Spinal cord (tissue), 10 donors: ENCODE measurements at places on chromosomes 12 and 14.
A peak's percentile ranks its signal among the peaks of the same experiment; 100 is the strongest.

GRCh38 chr12:50325890-50326391 is 42.6 kb upstream of the LIMA1 start:
- DNase-seq, result no peak

DNA sequence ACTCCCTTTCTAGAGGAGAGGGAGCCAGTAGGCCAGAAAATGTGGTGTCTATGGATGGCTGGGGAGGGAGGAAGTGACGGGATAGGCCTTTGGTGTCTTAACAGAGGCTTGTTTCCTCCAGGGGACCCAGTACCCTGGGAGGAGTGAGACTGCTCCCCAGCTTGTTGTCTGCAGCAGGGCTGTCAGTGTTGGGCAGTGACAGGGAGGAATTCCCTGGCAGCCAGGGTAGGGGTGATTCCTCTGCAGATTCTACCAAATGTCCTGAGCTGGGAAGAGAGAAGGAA is 64.0 kb downstream of the GALNT16 start:
- no peak for DNase-seq

GRCh38 chr14:91554535-91555332 is 44.6 kb upstream of the PPP4R3A start:
- DNase-seq, result no peak

DNA sequence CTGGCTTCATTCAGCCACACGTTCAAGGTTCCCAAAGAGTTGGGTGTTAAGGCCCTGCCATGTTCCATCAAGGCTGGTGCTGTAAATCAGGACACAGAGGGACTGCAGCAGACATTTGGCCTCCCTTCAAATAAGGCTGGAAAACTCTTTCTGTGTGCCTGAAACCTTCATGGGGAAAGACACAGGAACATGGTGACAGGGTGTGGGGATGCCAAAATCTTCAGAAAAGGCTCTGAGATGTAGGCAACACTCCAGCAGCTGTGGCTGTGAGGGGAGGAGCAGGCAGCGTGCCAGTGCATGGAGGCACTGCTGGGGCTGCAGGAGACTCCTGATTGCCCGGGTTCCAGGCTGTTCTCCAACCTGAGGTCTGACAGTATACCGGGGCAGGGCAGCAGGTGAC is 15.0 kb downstream of the POMT2 start:
- peak; percentile 68 for DNase-seq

GRCh38 chr14:43898687-43899086 is 608.4 kb downstream of the FSCB start:
- DNase-seq, result no peak

DNA sequence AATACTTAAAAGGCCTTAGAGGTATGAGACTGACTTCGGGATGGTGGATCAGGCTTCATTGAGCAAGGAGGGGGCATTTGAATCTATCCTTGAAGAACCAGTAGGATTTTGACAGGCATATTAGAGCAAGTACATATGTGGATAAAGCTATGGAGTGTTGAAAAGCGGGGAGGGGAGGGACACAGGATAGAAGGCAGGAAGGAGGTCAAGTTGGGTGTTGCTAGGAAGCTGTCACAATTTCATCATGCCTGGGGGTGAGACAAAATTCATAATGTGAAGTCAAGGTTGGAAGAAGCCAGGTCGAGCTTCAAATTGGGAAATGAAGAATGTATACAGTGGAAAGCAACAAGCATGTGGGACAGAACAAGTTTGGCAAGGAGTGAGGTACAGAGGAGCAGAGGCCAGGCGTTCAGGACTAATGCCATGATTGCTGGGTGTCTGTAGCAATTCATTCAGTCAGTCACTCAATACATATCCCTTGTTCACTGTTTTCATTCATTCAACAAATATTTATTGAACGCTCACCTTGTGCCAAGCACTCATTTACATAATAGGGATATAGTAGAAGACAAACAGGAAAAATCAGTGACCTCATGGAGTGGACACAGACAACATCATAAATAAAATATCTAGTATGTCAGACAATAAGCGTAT is 58.3 kb upstream of the LTA4H start:
- no peak for DNase-seq

- DNase-seq, result no peak
These were observed 447.6 kb upstream of the CCDC196 start for GRCh38 chr14:66038618-66039017.

GRCh38 chr12:49903351-49903699 is 375 bp downstream of the FAIM2 start:
- peak; percentile 11 for DNase-seq

GRCh38 chr12:113697651-113698509 is 226.2 kb upstream of the LHX5 start:
- DNase-seq, result no peak

GRCh38 chr14:95237121-95237957 is 80.0 kb upstream of the DICER1 start:
- no peak for DNase-seq

- DNase-seq, result no peak
These were observed 1.9 kb upstream of the DHRS4 start for GRCh38 chr14:23951590-23952201.

GRCh38 chr12:119122047-119122446 is 56.7 kb upstream of the HSPB8 start:
- DNase-seq, result no peak

GRCh38 chr14:41303506-41303905 is 303.2 kb upstream of the LRFN5 start:
- DNase-seq, result no peak

- DNase-seq, result no peak
These were observed 482.8 kb downstream of the MED13L start for GRCh38 chr12:115794659-115795081.

GRCh38 chr12:96343347-96343954 is 56.8 kb downstream of the CDK17 start:
- DNase-seq, result no peak

- no peak for DNase-seq
These were observed 4.7 kb downstream of the B3GNT4 start for GRCh38 chr12:122208073-122208820.

DNA sequence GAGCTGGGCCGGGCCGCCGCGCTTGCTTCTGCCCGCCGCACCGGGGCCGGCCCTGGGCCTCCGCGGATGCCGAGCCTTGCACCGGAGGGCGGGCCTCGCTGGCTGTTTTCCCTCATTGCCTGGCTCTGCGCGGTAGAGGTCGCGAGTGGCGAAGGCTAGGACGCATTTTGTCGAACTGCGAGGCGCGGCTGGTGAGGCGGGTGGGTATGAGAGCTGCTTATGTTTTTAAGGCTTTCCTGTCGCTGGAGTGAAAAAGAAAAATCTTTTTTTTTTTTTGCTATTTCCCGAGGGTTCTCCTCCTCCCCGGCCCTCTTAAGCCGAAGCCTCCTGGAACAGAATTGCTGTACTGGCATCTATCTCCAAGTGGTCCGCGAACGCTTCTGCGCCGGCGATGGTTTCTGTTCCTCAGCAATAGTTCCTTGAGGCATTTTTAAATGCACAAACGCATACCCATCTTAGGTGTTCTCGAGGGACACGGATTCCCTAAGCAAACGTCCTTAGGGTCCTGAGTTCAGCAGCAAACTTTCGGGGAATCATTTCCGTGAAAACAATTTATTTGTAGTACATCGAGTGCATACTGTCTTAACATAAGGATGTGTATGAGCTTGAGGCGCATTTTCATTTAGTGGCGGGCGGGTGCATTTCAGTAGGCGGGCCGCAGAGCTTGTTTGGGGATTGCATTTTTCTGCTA is 631 bp downstream of the RESF1 start:
- DNase-seq, result peak; percentile 86

DNA sequence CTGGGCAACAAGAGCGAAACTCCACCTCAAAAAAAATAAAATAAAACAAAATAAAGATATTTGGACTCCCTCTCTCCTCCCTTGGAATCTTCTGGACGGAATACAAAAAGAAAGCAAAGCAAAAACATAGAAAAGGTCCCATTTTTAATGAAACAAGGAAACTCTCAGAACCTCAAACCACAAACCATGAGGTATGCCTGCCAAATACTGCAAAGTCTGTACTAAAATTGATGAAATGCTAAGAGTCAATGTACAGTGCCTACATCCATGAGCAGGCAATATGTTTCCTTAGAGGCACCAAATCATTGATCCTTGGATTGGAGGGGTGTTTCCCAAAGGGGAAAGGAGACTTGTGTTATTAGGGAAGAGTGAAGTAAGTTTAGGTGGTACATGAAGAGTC is 8.2 kb upstream of the RPS6KA5 start:
- DNase-seq, result no peak

- DNase-seq, result no peak
These were observed 57.1 kb downstream of the CCNK start for GRCh38 chr14:99538275-99538674.

- no peak for DNase-seq
These were observed 77.1 kb downstream of the ARF6 start for GRCh38 chr14:49969961-49970360.

- no peak for DNase-seq
These were observed 3.4 kb upstream of the MYRFL start for GRCh38 chr12:69821456-69822159.

DNA sequence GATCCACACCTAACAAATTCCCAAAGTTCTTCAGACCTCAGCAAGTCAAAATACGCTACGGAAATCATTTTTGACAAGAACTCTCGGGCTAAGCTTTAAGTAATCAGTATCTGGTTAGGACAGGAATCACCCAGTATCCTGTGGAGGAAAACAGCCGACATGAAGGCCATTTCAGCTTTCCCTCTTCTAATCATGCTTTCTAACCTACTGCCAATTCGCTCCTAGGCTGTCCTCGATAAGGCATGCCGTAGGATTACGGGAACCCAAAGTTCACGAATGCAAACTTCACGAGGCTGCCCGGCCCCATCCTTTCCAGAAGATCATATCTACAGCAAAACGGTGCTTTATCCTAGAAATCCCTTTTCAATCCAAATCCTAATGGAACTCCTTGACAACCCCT is 81.8 kb upstream of the PTPRB start:
- DNase-seq, result no peak

- DNase-seq, result peak; percentile 89
These were observed 2.1 kb upstream of the ARID2 start for GRCh38 chr12:45727301-45727979.

DNA sequence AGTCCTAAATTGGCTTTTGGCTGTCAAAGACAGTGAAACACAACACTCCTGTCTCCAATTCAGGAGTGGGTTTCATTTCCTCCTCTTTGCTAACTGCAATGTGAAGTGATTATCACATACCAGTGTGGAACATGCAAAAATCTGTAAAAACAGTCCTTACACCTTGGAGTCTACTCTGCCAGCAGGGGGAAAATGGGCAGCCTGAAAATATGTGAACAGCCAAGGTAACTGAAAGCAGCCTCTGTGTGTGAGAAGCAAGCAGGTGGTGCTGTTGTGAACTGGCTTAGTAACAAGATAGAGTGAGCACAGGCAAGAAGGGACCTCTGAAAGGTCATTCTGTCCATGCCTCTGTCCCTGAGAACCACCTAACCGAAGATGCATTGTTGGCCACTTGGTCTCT is 6.0 kb downstream of the PRMT8 start:
- peak; percentile 89 for DNase-seq

GRCh38 chr14:24311837-24312615 is 724 bp downstream of the LTB4R start:
- no peak for DNase-seq

- peak; percentile 57 for DNase-seq
These were observed 145.6 kb upstream of the NAV3 start for GRCh38 chr12:77685112-77685511.

DNA sequence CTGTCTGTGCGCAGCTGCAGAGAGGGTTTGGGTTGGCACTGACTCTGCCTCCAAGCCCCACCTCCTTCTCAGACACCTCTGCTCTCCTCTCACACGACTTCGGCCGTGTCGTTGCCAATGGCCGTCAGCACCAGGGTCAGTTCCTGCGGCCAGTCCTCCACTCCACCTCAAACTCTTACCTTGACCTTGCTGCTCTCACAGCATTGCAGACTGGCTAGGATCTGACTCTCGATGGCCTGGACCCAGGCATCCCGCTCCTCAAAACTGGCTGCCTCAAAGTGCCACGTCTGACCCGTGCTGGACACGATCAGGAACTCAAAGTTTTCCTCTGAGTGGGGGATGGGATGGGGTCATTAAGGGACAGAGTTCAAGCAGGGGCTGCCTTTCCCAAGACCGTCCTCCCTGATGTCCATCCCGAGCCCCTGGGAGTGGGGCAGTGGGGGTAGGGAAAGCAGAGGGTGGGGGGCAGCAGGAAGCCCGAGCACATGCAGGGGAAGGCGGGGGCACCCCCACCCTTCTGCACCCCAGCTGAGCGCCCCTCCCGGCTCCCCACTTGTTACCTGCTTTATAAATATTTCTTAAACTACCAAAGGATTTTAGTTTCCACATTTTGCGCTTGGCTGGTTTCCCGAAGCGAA is 10.7 kb downstream of the AGAP2 start:
- DNase-seq, result no peak

GRCh38 chr14:46091819-46092218 is 559.8 kb downstream of the RPL10L start:
- DNase-seq, result peak; percentile 24

DNA sequence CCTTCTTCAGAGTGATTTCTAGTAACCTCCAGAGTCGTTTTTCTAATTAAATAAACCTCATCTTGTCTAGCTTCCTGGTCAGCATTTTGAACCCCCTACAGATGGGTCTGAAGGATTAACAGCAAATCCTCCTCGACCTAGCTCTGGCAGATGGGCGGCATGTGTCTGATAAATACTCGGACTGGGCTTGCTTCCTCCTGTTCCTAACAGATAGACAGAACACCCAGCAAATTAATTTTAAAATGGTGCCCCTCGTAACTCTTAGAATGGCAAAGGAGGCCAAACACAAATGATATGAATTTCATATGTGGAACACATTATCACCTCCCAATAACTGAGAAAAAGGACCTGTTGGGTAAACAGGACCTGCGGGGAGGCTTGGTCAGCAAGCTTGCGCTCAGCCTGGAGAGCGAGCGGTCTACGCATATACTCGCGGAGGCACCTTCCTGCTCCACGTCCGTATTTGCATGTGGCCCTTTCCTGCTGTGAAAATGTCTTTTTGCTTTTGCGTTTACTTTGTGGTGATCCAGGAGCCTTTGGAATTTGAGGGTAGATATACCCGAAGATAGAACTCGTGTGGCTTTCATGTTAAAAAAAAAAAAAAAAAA is 79.6 kb downstream of the OTX2 start:
- DNase-seq, result no peak

DNA sequence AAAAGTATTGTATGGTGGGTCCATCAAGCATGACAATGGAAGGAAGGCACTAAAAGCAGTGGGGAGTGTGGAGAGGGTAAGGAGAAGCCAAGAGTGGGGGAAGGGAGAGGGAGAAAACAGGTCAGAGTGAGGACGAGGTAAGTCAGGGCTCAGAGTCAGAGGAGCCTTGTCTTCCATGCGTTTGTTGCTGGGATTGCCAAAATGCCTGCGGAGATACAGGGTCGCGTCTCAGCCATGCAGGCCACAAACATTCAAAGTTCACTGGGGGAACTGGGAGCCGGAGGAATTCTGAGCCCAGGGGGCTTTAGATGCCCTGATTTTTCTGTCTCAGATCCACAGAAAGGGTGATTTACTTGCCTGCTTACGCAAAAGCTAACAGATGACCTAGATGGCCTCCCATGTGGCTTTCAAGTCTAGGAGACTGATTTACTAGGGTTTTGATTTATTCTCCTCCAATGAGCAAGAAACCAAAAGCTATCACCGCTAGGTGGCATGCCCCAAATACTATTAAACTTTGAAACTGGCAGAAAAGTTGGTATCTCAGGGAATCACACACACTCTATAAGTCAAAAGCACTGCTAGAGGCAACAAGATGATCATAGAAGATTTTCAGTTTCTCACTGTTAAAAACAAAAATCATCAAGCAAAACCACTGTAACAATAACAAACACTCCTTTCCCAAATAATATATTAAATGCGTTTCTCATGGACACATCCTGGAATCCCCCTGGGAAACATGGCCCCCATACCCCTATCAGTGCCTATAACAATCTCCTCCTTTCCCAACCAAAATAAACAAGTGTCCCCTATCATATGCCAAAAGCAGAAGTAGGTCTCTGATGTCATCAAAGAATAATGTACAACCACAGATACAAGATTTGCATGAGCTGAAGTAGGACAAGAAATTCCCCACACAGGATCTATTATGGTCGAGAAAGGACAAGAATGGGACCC is 26.6 kb upstream of the MDM1 start:
- peak; percentile 90 for DNase-seq
